NCI-H1417 treated with DMSO at 0.1 percent for 48 hours (cell line): ENCODE measurements at places on chromosomes 1 and 21.

DNA sequence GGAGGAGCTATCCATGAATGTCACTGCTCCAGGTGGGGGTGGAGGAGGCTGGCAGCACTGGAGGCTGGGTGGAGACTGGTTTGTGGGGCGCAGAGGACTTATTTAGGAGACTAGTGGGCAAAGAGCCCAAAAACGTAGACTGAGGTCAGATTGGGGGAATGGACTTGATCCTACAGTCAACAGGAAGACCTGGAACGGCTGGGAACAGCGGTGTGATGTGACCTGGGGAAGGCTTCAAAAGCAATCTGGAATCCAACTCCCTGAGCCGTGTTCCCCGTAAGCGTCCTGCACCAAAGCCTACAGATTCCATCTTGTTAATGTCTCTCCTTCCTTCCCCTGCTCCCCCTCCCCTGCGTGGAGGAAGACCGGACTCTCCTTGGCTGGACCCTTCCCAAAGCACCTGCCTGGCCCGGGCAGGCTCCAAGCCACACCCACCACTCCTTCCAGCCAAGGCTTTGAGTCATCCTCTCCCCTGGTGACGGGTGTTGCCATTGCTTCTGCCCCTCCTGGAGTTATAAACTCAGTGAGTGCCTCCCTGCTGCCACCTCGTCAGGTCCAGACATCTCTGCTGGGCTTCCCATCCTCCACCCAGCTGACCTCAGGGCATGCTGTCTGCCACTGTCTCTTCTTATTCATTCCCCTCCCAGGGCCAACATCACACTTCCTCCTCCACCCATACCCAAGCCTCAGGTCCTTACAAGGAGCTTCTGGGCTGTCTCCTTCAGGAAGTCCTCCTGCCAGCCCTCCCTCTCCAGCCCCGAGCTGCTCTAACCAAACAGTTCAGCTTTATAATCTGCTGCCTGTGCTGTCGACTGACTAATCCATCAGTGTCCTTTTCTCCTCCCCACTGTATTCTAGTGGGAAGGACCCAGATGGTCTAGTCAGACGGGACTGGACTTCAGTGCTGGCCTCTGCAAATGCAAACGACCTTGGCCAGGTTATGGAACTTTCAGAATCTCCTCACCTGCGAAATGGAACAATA lies 1.6 kb upstream of the CLSTN1 start:
- DNase-seq, result no peak

DNA sequence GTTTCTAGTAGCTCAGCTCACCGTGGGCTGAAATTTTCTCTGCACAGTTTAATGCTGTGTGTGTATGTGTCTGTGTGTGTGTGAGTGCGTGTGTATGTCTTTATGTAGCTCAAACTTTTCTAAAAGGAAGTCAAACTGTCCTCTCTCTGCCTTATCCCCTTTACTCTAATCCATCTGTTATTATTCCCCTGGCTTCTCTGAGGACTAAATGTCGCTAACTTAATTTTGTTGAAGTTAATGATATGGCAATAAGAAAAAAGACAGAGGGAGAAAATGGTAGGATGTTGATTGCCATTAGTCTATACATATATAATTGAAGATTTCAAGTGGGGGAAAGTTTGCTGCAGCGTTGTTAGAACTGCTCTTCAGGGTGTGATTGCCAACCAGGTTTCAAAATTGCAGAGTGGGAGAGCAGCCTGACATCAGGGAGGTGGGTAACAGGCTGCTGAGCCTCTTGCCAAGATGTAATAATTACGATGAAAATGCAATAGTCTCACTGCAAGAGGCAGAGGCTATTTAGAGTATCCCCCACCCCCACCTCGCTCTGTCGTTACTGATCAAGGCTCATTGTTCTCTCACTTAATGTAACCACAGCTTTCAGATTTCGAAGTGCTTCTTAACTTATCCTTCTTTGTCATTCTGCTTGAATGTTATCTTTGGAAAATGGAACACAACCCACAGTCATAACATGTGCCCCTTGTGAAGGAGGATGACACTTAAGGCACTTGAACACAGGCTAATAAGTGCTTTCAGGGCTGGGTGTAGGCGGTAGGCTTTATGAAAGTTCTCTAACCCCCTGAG lies 559.0 kb upstream of the PLXNA2 start:
- DNase-seq, result no peak

- DNase-seq, result no peak
These were observed 57.0 kb upstream of the TARBP1 start for GRCh38 chr1:234535763-234536515.

DNA sequence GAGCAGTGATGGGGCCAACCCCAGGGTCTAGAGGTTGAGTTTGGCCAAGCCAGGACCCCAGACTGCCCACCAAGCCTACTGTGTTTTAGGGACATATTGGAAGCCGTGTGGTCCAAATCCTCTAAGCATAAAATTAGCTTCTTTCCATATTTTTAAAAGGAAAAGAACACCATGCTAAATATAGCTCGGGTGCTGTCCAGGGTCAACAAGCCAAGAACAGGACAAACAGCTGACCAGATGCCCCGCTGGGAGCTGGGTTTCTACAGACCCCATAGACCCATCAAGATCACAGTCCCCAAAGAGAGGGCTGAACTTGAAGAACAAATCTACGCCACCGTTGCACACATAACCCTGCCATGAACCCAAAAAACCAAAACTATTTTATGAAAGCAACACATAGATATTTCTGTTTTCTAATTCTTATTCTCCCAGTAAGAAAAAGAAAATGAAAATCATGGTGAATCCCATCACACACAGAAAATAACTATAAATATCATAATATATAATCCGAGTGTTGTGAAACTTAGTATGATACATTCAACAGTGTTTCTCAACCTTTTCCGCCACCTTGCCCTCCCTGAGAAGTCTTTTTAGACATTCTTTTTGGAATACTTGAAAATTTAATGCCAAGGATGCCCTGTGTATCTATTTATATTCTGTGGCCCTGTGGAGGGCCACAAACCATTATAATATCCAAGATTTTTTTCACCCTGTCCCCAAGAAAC lies 36.2 kb upstream of the FHAD1 start:
- DNase-seq, result no peak

DNA sequence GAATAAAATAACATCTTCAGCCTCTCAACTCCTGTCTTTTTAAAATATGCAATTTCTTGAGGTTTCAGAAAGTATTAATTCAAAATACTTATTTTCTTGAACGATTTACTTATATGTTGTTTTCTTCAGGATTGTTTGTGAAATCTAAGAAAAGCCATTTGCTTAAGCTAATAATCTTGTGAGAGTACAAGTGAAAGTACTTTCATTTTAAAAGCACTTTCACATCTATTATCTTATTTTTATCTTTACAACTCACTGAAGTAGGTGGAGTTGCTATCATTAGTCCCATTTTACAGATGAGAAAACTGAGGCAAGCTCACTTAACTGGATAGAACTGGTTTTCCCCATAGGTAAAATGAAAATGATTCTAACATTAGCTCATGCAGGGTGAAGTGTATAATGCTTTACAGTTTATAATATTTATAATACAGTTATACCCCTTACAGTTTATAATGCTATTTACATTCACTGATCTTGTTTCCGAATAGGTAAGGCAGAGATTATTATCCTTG lies 4.7 kb upstream of the PLPP3 start:
- DNase-seq, result no peak

GRCh38 chr1:206489980-206490770 lies 17.2 kb upstream of the RASSF5 start:
- peak; percentile 27 for DNase-seq

DNA sequence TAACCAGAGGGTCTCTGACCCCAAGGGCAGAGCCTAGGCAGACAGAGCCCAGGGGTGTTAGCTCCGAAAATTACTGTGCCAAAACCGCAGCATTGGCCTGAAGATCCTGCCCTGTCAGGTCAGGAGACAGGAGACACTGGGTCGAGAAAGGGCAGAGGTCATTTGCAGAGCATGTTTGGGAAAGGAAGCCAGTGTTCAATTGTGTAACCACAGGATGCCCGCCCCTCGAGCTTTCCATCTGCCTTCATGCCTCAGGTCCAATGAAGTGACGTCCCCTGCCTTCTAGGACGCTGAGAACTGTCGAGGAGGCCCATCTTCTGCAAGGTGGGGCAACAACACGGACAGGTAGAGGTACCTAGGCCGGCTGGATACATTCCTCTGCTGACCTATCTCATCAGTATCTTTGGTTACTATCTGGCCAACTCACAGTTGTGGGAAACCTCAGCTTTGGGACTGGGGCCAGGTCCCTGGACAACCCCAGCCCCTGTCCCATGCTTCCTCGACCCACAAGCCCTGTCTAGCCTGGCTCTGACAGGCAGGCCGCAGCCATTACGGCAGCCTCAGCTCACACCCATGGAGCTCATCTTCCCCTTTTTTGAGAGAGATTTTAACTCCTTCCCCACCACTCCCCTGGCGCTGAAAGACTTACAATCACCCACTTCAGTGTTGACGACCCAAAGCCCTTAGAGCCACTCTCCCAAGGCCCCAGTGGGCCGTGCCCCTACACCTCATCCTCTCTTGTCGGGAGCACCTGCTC lies 1.3 kb downstream of the ARL8A start:
- no peak for DNase-seq

GRCh38 chr1:160093624-160094290 lies 4.7 kb downstream of the IGSF8 start:
- DNase-seq, result no peak

DNA sequence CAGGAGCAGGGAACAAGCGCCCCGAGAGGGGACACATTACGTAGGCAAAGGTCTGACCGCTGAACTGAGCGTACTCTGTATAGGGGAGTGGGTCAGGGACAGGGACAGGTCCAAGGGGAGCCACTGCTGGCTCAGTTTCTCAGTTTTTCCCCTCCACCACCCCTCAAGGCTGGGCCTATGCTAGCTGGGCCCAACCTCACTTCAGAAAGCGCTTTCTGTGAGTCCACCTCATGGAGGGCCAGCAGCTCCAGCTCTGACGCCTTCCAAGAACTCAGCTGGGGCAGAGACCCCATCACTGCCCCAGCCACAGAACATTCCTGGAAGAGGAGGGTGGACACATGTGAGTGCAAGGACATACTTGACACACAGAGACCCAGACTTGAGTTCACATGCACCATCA lies 242.0 kb downstream of the FOXD2 start:
- DNase-seq, result no peak

- DNase-seq, result no peak
These were observed 42.9 kb upstream of the LRRN2 start for GRCh38 chr1:204728456-204728855.
